SK-N-DZ (cell line): ENCODE measurements at places on chromosomes 3 and 15.

DNA sequence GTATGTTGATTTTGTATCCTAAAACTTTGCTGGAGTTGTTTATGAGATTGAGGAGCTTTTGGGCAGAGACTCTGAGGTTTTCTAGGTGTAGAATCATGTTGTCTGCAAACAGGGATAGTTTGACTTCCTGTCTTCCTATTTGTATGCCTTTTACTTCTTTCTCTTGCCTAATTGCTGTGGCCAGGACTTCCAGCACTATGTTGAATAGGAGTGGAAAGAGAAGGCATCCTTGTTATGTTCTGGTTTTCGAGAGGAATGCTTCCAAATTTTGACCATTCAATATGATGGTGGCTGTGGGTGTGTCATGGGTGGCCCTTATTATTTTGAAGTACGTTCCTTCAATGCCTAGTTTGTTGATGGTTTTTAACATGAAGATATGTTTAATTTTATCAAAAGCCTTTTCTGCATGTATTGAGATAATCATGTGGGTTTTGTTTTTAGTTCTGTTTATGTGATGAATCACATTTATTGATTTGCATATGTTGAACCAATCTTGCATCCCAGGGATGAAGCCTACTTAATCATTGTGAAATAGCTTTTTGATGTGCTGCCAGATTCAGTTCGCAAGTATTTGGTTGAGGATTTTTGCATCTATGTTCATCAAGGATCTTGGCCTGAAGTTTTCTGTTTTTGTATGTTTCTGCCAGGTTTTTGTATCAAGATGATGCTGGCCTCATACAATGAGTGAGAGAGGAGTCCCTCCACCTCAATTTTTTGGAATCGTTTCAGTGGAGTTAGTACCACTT, 188.1 kb downstream of the MINAR1 start:
- no peak for DNase-seq

- no peak for DNase-seq
Observed at GRCh38 chr3:28856796-28857195, 424.1 kb upstream of the RBMS3 start.

DNA sequence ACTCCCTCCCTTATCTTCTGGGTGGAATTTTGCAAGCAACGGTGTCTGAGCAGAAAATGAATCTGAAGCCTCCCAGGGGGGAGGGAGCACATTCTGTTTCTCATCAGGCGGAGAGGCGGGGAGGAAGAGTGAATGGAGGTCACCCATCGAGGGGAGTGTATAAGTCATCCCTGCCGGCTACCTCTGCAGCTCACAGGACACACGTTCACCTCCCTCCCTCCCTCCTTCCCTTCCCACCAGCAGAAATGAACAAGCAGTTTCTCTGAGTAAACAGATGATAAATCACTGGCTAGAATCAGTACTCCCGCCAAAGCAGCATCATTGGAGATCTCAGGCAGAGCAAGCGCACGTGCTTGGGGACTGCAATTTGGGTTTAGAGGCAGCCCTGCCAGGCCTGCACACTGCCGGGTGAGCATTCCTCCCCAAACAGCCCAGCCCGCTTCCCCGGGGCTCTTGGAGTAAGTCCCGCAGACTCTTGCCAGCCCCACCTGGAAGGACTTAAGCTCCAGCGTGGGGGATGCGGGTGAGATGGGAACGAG, 38.3 kb downstream of the CPN2 start:
- peak; percentile 65 for DNase-seq

DNA sequence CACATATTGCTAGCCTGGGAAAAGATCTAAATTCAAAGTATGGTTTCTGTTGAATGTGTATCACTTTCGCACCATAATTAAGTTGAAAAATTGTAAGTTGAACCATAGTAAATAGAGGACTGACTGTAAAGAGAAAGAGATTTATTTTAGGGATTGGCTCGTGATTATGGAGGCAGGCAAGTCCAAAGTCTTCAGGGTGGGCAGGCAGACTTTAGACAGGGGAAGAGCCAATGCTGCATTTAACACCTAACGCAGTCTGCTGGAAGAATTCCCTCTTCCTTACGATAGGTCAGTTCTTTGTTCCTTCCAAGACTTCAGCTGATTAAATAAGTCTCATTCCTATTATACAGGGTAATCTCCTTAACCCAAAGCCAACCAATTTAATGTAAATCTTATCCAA, 15.8 kb downstream of the C3orf85 start:
- no peak for DNase-seq

DNA sequence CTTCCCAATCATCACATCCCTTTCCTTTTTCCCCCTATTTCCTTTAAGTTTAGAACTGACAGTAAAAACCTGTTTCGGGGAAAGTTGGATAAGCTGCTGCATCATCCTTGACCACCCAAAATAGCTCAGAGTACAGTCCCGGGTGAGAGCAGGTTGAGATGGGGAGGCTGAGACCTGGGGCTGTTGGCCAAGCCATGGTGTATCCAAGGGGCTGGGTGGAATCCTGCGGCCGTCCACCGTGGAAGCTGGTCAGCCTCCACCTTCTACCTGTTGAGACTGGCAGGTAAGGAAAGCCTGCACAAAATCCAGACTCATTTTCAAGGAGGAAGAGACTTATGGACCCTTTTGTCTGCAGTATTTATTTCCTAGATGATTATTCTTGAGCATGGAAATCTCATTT, 128.2 kb upstream of the PLXNA1 start:
- DNase-seq, result no peak

DNA sequence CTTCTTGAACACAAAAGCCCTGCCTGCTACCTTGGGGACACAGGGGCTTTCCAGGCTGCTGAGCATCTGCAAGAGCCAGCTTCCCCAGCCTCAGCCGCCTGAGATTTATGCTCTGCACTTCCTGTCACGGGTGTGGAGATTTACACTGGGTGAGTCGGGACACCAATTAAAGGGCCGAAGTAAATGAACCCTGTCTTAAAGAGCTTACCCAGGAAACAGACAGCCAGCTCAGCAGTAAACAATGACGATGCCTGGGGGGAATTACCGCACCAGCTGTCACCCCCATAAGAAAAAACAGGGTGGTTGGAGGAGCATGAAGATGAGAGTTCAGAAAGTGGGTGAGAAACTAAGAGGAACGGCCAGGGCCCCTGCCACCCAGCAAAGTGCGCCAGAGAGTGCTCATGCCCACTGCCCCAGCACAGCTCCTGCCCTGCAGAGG, 37.5 kb upstream of the IQSEC1 start:
- DNase-seq, result no peak

DNA sequence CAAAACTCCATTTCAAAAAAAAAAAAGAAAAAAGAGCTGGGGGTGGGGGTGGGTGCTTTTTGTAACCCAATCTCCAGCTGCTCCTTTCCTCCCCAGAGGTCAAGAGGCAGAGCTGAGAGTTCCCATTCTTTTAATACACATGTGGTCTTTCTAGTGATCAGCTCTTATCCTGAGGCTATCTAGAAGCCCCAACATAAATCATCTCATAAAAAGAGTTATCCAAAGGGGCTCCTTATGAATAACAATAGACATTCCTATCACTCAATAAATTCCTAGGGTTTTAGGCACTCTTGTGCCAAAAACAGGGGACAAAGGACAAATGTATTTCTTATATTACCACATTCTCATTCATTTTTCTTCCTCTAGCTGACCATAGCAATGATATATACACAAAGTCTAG, 25.1 kb upstream of the GAP43 start:
- no peak for DNase-seq

- DNase-seq, result no peak
Observed at GRCh38 chr15:89184357-89184756, 37.0 kb downstream of the RLBP1 start.

DNA sequence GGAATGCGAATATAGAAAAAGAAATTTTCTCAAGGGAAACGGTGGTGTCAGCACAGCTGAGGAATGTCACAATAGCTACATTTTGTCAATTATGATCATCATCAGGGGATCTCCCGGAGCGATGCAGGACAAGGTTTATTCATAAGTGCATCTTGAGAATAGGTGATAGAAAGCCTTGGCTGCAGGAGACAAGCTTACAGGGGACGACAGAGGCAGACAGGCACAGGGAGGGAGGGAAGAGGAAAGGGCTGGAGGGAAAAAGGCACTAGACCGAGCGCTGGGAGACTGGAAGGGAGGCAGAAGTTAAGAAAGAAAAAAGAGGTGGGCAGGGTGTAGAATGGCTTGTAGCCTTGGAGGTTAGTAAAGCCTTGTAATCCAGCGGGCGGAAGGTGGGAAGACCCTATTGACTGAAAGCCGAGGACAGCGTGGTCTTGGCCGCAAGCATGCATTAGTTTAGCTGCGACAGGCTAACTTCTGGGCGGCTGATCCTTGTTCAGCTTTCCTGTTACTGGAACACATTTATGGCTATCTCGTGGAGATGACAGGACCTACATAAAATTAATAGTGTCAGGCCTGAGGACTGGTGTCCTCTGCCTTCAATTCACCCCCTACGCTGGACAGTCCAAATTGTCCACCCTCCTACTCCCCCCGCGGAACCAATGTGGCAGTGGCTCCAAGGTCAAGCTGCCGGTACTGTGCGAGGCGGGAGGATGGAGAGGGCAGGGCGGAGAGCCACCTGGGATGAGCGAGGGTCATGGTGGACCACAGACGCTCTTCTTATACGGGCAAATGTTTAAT, 1.4 kb upstream of the NECTIN3 start:
- peak; percentile 39 for DNase-seq

GRCh38 chr15:26651909-26652308, 121.0 kb downstream of the GABRB3 start:
- no peak for DNase-seq

DNA sequence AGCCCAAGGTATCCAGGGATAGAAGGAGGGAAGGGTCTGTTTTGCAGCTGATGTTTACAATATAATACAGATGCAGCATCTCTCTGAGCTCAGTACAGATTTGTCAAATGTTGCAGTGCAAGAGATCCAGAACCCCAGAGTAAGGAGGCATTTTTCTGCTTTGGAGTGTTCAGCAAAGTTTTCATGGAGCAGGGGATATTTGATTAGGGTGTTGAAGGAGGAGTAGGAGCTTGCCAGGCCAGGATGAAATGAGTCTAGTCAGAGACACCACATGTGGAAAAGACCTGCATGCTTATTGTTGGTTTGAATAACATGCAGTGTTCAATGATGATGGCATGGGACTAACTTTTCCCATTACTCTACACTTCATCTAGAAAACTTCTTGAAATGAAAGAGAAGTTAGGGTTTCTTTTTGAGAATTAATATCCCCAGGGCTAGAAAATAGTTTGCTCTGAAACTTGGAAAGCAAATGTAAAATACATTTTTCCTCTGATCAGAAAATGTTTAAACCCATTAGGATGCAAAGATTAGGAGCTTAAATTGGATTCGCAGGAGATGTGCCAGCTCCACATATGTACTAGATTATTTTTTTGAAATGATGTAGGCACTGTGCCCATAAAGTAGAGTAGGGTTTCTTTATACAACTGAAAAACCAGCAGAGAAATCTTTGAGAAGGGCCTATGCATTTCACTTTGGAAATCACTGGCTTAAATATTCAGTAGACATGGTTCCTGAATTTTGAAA, 243.8 kb downstream of the CACNA2D3 start:
- no peak for DNase-seq

GRCh38 chr15:27365456-27365855, 394.5 kb downstream of the GABRG3 start:
- no peak for DNase-seq

DNA sequence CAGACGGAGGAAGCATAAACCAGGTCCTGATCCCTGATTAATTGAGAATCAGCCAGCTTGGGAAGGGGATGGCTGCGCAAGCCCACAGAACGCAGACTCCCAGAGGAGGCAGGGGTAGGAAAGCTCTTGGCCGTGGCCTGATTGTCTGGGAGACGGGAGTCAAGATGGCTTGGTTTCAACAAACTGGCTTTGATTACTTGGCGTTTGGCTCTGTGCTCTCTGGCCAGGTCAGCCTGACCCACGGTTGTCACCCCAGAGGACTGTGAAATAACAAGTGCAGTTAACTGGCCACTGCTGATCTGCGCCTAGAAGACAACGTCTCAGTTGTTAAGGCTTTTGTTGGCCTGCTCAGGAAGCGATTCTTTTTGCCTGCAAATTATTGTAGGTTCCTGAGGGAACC, 387.0 kb upstream of the PROK2 start:
- DNase-seq, result no peak

GRCh38 chr3:36456784-36457183, 76.5 kb downstream of the STAC start:
- DNase-seq, result no peak

DNA sequence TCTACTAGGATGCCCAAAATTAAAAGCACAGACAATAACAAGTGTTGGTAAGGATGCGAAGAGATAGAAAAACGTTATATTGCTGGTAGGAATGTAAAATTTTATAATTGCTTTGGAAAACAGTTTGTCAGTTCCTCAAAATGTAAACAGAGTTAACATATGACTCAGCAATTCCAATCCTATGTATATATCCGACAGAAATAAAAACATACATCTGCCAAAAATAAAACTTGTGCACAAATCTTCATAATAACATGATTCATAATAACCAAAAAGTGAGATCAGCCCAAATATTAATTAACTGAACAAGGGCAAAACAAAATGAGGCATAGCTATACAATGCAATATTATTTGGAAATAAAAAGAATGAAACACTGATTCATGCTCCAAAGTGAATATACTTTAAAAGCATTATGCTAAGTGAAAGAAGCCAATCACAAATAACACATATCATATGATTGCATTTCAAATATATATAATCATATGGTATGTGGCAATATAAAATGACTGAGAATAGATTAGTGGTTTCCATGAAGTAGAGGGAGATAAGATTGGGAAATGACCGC, 609.3 kb downstream of the IGSF11 start:
- DNase-seq, result no peak

DNA sequence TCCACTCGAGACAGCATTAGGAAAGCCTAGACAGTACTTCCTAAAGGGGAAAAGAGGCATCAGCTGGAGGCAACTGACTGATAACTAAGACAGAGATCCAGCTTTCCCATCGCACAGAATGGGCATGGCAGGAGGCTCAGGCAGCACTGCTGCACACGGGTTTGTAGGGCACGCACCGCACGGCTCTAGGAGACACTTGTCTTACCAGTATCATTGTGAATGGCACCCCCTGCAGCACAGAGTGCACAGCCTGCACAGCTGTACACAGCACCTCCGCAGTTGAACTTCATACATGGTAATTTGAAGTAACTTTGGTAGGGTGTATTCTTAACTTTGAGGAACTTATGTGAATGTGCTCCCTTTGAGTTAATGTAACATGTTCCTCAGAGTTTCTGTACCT, 281.6 kb downstream of the PLCL2 start:
- DNase-seq, result no peak

GRCh38 chr3:15291589-15292541, 40.5 kb downstream of the SH3BP5 start:
- no peak for DNase-seq

GRCh38 chr3:76551739-76552138, 488.2 kb upstream of the ROBO2 start:
- no peak for DNase-seq

DNA sequence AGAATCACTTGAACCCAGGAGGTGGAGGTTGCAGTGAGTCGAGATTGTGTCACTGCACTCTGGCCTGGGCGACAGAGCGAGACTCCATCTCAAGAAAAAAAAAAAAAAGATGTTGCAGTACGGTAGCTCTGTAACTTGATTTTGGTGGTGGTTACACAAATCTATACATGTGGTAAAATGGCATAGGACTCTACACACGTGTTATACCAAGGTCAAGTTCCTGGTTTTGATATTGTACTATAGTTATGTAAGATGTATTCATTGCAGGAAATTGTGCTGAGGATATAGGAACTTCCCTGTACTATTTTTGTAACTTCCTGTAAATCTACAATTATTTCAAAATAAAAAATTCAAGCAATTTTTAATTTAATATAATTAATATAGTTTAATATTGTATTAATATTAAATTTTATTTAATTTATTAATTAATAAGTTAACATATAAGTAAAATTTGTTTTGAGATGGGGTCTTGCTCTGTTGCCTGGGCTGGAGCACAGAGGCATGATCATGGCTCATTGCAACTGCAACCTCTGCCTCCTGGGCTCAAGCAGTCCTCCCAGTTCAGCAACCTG, 9.9 kb downstream of the MYD88 start:
- DNase-seq, result no peak
